ENCODE measurements at places on chromosomes 7 and 10. TPM values are rescaled to one million over a fixed set of nuclear protein-coding genes. Genes with fewer than 3 reads are reported as not detected.

- no peak for DNase-seq
Observed at GRCh38 chr7:99460651-99461050, 5.3 kb downstream of the ATP5MF start.

- no peak for DNase-seq
Observed at GRCh38 chr7:26091933-26092332, 60.1 kb upstream of the NFE2L3 start.

DNA sequence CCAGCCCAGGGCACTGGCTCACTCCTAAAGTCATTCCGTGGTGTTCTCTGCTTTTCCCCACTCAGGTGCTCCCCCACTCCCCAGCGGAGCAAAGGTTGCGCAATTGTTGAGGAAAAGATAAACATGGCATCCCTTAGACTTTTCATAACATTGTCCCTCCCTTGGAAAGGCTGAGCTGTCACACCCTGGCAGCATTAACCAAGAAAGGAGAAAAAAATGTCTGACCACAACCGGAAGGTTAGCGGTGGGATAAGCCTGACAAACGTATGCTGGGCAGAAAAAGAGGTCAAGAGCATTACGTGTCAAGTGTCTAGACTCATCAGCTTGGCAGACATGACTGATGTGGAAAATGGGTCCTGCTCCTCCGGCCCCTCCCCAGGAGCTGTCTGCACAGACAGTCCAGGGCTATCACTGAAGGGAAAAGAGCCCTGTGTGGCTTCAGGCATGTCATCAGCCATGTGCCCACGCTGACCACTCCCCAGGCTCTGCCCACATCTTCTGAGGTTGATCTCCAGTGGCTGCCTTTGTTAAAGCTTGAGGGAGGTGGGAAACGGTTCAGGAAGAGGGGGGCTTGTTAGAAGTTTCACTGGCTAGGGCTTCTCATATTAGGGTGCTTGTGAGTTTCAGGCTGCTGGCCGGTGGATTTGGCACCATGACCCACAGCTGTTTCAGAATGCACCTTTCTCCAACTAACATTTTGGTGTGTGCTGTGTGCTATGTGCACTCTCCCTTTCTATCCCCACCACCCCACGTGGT lies 30.1 kb downstream of the BTBD16 start:
- no peak for DNase-seq

GRCh38 chr10:24394461-24395190 lies 185.7 kb downstream of the KIAA1217 start:
- no peak for DNase-seq

DNA sequence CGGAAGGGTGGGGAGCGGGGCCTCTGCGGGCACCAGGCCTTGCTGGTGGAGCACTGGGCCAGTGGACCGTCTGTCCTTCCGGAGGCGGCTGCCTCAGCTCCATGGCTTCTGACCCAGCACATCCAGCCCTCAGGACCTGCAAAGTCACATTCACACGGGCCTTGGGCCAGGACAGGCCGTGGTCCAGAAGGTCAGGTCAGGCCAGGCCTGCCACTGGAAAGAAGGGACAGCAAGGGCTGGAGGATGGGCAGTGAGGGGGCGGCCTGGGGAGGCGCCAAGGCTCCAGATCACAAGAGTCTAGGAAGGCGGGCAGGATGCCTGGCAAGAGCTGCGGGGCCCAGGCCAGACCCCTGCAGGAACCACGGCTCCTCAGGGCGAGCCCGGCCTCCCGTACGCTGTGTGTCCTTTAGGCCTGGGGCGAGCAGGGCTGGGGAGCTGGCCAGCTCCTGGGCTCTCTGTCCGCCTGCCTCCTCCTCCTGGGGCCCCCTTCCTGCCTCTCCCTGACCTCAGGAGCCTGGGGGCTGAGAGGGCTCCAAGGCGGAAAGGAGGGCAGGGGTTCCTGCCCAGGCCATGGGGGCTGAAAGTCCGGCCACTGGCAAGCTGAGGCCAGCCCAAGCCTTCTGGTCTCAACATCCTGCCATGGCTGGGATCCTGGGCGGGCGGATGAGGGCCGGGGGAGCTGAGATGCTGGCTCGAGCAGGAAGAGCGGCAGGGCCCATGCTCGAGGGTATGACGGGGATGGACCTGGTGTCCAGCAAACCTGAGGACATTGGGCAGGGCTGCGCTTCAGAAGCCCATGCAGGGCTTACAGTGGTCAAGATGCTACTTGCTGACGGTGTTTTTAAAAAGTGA lies 225.8 kb downstream of the ELFN1 start:
- no peak for DNase-seq

- no peak for DNase-seq
Observed at GRCh38 chr10:129272176-129272575, 194.9 kb upstream of the MGMT start.

Gene DRGX
- total RNA-seq, result not detected

Gene CAMK2B
- total RNA-seq, result 11.9 TPM

GRCh38 chr7:29592866-29593265 lies 29.2 kb downstream of the PRR15 start:
- DNase-seq, result no peak

DNA sequence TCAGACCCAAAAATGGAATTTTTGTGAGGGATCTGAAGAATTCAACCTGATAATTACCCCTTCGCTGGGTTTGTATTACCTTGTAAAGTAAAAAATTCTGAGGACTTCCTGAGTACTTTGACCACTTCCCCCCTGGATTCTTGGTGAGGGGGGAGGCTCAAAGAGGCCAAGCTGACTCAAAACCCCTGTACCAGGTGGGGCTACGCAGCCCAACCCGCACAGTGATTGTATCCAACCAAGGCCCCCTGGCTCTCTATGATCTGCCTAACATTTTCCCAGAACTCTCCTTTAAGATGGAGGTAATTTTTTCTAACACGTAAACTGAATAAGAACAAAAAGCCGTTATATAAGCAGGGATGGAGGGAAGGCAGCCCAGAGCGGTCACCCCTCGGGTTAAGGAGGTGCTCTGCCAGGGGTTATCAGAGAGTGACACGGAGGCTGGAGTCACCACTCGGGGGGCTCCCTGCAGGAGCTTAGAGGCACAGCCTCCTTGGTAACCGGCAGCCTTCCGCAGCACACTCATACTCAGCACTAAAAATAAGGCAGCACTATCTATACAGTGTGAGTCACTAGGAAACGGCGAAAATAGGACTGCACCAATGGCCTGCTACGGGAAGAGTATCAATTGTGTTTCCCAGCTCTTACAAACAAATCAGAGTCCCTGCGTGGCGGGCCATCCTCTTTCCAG lies 255.4 kb downstream of the ELMO1 start:
- DNase-seq, result no peak

Gene CALHM3
- not detected for total RNA-seq

DNA sequence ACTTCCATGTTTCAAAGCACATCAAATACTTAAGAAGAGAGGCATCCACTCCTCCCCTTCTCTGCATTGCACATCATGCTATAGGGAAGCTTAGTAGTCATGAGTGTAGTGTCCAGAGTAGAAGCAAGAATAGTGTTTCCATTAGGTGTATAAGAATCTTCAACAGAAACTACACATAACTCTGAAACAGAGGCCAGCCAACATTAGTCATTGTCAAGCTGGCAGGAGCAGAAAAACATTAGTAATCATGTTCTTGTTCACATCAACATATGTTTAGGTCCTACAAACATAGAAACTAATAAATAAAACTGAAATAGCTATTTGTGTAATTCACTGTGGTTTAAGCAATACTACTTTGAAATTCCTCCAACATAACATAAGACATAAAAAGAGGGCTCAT lies 370.2 kb downstream of the PPP1R3A start:
- DNase-seq, result no peak

Gene ZNF786
- total RNA-seq, result 8.4 TPM

Gene WDR91
- total RNA-seq, result 20.7 TPM
